ENCODE measurements at places on chromosomes 7 and 10.

GRCh38 chr10:42755556-42756093, 27.0 kb upstream of the BMS1 start:
- no peak for DNase-seq

DNA sequence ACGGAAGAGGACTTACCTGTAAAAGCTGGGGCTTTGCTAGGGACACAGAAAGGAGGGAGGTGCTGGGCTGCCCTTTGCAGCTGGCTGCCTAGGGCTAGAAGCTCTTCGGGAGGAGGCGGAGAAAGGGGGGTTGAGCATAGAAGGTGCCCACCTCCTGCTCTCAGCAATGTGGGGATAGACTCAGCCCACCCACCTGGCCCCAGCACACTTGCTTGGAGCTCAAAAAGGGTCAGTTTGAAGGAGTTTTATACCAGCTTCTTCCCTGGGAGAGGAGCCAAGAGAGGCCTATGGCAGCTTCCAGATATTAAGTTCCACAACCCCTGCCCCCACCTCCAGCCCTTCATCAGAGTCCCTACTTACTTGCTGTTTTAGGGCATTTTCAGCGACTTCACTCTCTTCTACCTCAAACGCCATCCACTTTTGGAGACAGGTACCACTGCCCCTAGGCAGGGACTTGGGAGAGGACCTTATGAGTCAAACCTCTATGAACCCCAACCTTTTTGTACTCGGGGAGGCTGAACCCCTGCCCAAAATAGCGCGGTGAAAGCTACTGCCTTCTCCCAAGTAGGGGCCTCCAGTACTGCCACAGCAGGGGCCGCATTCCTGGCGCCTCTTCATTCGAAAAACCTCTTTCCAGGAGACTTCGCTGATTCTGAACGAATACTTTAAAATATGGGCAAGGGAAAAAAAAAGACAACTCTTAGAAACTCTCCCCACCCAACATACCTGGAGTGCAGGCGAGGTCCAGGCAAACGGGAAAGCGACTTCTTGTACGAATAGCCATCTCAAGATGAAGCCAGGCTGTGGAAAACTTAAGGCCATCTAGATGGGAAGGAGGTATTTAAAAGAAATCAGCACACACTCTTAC, 1.2 kb upstream of the EVX1 start:
- DNase-seq, result no peak

DNA sequence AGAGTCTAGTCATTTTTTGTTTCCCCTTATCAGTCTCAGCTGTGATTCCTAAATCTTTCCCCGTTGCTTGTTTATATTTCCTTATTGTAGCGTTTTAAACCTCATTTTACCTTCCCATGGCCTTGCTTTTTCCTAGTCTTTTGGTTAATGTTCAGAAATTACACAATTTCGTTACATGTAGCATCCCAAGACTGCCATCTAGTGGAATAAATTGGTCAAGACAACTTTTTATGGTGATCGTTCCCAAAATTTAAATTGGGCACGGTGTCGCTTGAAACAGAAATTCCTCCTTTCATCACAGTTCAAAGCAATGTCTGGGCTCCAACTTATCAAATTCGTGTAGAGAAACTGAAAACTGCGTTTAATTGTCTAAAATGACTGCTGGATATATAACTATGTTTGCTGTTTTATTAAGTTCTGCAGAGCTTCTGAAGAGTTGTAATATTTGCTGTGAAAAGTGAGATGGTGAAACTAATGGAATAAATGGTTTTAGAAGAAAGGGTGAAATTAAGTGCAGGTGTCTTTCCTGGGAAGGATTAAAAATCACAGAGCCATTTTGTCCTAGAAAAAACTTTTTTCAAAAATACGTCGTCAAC, 370.2 kb downstream of the PHF14 start:
- DNase-seq, result no peak

DNA sequence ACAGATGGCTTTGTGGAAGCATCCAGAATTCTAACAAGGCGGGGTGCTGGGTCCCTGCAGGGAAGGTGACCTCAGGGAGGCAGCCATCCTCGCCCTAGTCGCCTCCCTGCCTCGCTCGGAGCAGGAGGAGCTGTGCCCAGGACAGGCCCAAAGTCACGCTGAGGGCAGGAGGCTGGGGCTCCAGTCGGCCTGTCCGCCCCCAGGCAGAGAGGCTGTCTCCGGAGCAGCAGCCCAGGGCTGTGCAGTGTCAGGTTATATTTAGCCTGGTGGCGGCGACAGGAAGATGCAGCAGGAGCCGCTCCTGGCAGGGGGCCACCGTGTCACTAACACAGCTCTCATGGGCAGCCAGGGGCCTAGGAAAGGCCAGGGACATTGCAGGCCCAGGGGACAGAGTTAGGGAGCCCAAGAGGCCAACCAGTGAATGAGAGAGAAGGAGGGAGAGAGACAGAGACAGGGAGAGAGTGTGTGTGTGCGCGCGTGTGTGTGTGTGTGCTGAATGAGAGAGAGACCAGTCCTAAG, 13.5 kb downstream of the KCNH2 start:
- no peak for DNase-seq

- DNase-seq, result no peak
Observed at GRCh38 chr7:1977059-1977875, 255.5 kb downstream of the MAD1L1 start.

DNA sequence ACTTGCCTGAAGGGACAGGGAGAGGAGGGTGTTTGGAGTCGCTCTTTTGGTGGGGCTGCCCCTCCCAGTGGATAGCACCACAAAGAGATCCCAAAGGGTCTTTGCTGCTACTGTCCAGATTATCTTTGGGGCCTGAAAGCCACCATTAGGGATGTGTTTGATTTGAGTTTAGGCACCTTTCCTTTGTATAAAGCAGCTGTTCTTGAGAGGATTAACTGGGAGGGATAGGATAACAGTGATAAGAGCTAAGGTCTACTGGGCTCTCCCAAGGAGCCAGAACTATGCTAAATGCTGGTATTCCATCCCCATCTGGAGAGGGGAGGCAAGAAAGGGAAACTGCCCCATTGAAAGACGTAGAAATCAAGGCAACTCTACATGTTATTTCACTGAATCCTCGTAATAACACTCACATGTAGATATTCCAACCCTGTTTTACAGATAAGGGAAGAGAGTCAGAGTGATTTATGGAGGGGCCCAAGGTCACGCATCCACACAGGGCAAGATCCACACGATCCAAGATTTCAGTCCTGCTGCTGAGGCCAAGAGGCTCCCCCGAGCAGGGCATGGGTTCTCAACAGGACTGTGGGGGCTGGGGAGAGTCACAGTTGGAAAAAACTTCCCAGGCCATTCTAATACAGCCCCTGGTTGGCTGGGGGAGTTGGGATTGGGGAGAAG, 11.1 kb upstream of the TCF7L2 start:
- no peak for DNase-seq

DNA sequence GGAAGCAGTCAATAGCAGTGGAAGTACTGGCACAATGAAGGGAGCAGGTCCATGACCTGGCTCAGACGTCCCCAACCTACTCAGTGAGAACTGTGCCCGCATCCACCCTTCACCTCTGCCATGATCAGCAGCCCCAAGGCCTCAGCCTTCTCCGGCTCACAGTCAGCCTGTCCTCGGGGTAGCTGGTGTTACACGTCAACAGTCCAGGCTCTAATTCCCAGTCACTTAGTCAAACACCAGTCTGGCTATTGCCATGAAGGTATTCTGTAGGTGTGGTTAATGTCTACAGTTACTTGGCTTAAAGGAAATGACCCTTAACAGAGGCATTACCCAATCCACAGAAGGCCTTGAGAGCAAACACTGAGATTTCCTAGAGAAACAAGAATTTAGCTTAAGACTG, 49.1 kb downstream of the GRB10 start:
- no peak for DNase-seq

- no peak for DNase-seq
Observed at GRCh38 chr7:81231301-81231838, 312.5 kb upstream of the SEMA3C start.

DNA sequence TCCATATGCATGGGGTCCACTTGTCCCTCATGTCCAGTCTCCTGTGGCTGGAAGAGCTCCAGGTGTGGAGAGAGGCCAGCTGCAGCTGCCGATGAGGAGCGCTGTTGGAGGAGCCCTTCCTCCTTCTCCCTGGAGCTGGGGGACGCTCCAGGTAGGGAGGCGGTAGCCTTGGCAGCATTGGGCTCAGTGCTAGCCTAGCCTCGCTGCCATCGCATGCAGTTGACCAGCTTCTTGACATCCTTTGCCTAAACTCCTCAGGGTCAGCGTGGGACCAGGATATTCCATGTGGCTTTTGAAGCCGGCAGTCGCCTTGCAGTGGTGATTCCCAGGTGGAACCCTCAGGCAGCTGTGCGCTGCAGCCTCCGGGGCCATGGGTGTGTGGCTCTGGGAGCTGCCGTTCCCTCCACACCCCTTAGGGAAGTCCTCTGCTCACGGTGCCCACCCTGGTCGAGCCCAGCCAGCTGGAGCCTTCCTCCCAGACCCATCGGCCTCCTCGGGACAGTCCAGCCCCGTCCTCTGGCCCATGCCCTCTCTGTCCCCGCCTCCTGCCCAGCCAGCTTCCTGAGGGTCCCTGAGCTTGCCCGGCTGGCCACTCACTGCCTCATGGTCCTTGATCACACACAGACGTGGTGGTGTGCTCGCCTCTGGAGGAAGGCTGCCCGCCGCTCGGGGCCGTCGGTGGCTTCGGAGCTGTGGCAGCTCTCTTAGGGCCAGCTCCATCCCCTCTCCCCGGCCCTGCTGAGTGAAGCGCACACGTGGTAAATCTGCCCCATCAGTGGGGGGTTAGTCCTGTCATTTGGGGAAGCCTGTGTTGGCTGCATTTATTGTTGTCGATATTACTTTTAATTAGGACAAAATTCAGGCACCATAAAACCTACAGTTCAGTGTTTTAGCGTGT, 21.2 kb downstream of the INPP5A start:
- DNase-seq, result no peak

DNA sequence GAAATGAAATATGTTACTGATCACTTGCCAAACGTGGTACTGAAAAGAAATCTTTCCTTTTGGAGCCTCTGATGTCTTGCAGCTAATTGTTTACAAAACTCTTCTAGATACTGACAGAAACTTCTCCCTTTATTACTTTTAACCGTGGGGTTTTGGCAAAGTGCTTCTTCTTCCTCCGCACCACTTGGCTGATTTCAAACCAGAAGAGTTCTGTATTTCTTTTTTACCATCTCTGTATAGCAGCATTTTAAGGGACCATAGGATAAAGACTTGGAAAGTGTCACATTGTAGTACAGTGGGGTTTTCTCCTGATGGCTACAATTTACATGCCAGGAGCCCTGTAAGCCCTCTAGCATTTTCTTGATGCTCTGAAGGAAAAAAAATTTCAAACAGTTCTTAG, 21.9 kb upstream of the CREB5 start:
- DNase-seq, result no peak

DNA sequence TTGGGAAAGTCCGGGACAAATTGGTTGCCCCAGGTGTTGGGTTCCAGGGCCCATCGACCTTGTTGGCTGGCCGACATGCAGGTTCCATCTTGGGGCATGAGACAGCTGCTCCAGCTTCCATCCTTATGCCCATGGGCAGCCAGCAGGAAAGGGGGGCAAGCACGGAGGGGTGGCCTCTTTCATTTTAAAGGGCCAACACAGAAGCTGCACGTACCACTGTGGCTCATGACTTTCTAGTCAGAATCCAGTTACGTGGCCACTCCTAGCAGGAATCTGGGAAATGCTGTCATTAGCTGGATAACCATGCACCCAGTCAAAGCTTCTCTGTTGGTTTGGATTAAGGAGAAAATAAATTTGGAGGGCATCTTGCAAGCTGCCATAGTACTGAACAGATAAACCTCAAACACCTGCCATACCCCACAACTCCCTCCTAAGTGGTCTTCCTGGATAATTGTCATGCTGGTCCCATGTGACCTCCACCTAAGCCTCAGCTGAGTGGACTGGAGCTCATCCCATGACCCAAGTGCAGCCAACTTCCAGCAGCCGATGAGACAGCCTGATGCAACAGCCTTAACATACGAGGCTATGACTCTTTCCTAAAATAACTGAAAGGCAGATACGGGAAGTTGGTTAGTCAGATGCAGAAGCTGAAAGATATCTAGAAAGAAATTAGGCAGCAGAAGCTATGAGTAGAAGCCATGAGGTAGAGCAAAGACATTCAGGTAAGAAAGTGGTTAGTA, 21.4 kb upstream of the GSDME start:
- DNase-seq, result no peak

DNA sequence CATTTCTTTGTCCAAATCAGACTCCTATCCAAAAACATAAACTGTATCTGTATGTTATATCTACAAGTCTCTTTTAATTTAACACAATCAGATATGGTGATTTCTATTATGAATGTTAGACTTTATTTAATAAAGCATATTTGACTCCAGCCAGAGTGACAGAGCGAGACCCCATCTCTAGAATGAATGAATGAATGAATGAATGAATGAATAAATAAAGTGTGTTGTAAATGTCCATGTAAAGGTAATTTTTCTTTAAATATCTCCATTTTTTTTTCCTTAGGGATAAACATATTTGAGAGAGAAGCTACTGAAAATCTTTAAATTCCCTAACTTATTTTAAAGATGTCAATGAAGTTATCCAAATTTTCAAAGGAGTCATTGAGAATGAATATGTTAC, 18.1 kb upstream of the ALDH18A1 start:
- DNase-seq, result no peak

DNA sequence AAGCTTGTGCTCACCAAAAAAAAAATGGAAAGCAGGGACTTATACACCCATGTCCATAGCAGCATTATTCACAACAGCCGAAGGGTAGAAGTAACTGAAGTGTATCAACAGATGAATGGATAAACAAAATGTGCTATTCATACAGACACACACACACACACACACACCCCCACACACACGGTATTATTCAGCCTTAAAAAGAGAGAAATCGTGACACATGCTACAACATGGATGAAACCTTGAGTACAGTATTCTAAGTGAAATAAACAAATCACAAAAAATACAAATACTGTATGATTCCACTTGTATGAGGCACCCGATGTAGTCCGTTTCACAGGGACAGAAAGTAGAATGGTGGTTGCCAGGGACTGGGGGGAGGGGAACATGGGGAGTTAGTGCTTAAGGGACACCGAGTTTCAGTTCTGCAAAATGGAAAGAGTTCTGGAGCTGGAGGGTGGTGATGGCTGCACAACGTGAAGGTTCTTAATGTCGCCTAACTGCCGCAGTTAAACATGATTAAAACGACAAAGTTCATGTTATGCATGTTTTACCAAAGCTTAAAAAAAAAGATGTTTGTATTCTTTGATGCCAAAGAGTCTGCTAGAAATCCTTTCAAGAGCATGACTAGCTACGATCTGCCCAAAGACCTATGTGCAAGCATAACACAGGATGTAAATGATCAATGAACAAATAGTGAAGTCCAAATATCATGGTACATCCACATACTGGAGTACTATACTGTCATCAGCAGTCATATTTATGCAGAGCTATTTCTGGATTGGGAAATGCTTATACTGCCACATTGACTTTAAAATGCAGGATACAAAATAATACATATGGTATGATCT, 7.2 kb downstream of the TNS3 start:
- DNase-seq, result no peak

GRCh38 chr10:125370578-125370977, 210.2 kb upstream of the CTBP2 start:
- DNase-seq, result no peak

Data from stimulated activated CD8-positive, alpha-beta memory T cell treated with anti-CD3 and anti-CD28 coated beads, Interleukin-7, amount 100 ng/mL, for 24 hours (primary cell).